Natural killer cell (primary cell): ENCODE measurements at places on chromosomes 3 and 15.

- no peak for DNase-seq
Measured at GRCh38 chr3:58260261-58260731, 22.7 kb downstream of the ABHD6 start.

GRCh38 chr3:168581771-168582225 lies 486.1 kb upstream of the GOLIM4 start:
- DNase-seq = no peak

GRCh38 chr3:7204848-7205156 lies 343.9 kb downstream of the GRM7 start:
- no peak for DNase-seq

DNA sequence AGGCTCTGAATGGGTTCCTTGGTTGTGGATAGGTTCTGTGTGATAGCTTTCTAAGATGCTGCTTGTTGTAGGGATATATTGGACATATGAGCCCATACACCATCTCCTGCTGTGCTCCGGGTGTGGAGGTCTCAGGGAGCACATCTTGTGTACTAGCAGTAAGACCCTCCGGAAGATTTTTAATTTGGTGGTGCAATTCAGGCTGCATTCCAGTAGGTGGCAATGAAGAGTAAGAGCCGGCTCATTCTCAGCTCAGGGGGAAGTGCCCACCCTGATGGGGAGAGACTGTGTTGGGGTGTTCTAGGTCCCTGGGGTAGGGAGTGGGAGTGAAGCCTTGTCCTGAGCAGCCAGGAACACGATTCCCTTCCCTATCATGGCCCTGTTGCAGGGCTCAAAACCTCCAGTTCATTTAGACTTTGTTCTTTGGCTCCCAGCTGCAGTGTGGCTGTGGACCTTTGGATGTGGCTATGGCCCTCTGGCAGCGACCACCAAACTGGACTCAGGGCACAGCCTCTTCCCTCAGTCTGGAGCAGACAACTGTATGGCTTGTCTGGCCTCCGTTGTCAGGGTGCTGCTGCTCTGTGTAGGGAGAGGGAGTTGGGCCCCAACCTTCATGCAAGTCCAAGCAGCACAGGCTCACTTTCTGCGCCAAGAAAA lies 104.7 kb downstream of the UNC13C start:
- no peak for DNase-seq

DNA sequence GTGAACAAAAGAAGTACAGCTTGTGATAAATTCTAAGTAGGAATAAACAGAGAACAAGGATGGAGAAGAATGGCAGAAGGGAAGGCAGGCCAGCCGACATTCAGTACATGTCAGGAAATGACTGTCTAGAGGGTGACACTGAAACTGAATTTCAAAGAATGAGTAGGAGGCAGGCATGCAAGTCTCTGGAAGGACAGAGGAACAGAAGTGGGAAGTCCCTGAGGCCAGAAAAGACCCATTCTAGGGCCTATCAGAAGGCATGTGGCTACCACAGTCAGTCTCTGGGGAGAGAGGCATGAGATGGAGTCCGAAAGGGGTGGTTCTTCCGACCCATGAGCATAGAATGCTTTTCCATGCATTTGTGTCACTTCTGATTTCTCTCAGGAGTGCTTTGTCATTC lies 243.5 kb upstream of the UBE2E2 start:
- DNase-seq = no peak

- DNase-seq = no peak
Measured at GRCh38 chr3:156677536-156677935, 3.1 kb downstream of the TIPARP start.

- DNase-seq = no peak
Measured at GRCh38 chr3:10272977-10273376, 19.8 kb downstream of the GHRL start.

- DNase-seq = no peak
Measured at GRCh38 chr3:113285226-113285625, 73.9 kb downstream of the BOC start.

DNA sequence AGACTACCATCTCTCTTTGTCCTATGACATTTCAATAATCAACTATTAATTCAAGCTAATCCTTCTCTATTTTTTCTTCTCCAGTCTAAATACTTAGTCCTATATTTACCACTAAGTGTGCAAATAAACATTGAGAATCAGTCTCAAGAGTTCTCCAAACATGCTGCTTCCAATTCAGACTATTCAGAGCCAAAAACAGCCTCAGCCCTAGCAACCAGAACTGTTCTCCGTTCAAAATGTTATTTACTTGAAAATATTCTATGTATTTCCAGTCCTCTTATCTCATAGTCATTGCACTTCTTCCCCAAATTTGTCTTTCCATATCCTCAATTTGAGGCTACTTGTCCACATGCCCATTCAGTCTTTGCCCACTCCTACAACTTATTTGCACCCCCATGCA lies 805.5 kb downstream of the IGSF11 start:
- no peak for DNase-seq

DNA sequence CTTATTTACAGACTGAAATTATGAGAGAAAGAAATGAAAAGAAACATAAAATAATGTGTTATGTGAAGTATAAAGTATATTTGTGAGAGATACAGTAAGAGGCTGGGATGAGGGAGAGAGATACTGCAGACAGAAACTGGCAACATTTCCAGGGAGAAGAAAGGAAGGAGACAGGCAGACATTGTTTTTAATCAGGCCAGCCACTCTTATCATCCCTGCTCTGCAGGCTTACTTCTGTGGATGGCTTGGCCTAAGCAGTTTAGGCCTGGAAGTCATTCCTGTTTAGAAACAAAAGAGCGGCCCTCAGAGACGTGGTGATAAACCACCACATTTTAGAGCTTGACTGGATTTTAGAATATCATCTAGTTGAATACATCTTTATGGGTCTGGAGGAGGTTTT lies 12.4 kb downstream of the PCCB start:
- no peak for DNase-seq

- DNase-seq = peak; percentile 2
Measured at GRCh38 chr3:113783463-113783862, 36.6 kb downstream of the ATP6V1A start.

DNA sequence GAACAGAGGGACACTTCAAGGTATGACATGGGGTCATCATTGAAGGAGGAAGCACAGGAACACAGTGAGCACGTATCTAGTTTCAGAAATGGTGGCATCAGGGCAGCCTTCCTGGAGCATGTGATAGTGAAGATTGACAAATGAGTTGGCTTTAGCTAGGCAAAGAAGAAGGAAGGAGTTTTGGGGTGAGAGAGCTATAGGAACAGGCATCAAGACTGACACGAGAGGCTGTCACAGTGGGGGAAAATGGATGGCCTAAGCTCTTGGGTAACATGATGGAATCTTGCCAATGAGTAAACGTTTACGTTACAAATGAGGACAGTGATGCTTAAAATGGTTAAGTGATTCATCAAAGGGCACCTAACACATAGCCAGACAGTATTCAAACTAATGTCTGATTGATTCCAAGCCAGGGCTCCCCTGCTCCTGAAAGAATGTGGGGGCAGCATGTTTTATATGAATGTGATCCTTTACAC lies 23.1 kb upstream of the GPR171 start:
- DNase-seq = no peak
